ENCODE measurements at places on chromosomes 2 and 18.

- no peak for DNase-seq
Observed at GRCh38 chr2:237355701-237356100, 58.3 kb downstream of the COL6A3 start.

DNA sequence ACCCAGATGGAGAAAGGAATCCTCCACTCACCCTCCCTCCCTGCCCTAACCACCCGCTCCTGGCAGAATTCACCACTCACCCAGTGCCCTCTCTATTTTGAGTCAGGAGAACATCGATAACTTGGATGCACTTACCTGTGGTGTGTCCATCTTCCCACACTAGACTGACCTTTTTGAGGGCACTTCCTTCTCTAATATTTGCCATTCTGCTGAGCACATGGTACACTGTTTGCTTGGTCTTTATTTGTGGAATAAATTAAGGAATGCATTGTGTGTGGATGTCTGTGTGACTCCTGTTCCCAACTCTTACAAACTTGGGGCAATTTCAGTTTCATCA, 133.7 kb downstream of the ACKR3 start:
- no peak for DNase-seq

DNA sequence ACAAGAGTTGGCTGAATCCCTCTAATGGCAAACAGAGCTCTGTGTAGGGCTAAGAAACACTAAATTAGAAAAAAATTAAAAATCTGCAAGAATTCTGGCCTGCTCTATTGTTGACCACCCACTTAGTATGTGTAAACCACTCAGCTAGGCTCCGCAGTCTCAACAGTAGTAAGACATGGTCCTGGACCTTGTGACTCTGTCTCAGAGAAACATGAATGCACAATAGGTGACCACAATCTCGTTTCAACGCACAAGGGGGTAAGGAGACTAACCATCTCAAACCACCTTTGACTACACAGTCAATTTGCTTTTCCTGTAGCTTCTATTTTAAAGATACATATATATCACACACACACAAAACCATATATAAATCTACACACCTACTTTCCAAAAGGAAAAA, 16.5 kb downstream of the SEPTIN10 start:
- no peak for DNase-seq

DNA sequence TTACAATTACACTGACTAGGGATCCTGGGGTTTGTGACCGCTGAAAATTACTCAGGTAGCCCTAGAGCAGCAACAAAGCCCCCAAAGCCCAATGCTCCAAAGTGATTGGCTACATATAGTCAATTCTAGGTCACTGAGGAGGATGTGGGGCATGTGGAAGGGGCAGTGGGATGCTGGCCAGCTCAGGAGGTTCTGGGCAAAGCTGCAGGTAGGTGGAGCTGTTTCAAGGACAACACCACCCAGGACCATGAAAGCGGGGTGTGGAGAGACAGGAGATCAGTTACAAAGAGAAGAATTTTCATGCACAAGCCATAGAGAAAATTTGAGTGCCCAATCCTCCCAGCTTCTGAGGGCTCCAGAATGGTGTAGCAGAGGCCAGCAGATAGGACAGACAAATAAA, 75.0 kb upstream of the CCDC85A start:
- DNase-seq, result no peak

DNA sequence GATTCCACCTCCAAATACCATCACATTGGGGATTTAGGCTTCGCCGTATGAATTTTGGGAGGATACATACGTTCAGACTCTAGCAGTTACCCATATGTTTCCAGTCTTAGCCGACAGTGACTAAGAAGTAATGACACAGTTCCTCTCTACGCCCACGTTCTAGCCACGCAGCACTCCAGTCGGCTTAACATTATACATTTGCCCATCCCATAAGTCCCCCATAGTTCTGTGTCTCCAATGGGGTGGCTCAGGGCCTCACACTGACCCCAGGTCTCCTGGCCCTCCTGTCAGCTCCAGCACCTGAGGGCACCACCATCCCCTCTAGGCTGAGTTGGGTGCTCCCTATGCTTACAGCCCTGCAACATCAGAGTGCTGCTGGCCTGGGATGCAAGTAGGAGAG, 18.4 kb upstream of the CNDP2 start:
- no peak for DNase-seq

- DNase-seq, result no peak
Observed at GRCh38 chr2:60806988-60807681, 51.1 kb downstream of the PAPOLG start.

GRCh38 chr2:10353931-10354330, 51.2 kb downstream of the HPCAL1 start:
- no peak for DNase-seq

- no peak for DNase-seq
Observed at GRCh38 chr2:213551526-213551925, 267.3 kb downstream of the SPAG16 start.

- no peak for DNase-seq
Observed at GRCh38 chr2:6113786-6114185, 421.6 kb downstream of the SOX11 start.

DNA sequence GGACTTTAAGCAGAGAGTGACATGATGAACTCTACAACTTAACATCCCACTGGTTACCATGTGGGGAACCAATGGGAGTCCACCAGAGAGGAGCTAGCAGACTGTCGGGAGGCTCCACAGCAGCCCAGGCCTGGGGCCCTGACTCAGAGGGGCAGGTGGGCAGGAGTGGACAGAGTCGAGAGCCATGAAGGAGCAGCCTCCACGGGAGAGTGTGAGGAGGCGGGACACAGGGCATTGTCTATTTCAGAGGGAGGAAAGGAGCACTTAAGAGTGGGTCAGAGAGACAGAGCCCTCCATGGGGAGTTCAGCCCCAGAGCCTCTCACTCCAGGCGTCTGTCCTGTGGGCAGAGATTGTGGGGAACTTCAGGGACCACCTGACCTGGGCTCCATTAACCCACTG, 118.7 kb downstream of the CYP26B1 start:
- no peak for DNase-seq

DNA sequence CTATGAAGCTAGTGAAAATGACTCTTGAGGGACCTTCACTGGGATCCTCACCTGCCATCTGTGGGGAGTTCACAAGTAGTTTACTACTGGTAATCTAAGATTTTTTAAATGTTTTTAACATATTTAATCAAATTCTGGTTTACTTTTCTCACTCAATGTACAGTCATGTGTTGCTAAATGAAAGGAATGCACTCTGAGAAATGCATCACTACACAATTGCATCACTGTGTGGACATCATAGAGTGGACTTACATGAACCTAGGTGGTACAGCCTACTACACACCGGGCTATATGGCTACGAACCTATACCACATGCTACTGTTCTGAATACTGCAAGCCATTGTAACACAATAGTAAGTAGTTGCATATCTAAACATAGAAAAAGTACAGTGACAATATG, 528.0 kb downstream of the BCL11A start:
- DNase-seq, result no peak

- no peak for DNase-seq
Observed at GRCh38 chr2:70340761-70341476, 39.1 kb upstream of the FAM136A start.

- no peak for DNase-seq
Observed at GRCh38 chr2:80531319-80531718, 226.8 kb upstream of the LRRTM1 start.

DNA sequence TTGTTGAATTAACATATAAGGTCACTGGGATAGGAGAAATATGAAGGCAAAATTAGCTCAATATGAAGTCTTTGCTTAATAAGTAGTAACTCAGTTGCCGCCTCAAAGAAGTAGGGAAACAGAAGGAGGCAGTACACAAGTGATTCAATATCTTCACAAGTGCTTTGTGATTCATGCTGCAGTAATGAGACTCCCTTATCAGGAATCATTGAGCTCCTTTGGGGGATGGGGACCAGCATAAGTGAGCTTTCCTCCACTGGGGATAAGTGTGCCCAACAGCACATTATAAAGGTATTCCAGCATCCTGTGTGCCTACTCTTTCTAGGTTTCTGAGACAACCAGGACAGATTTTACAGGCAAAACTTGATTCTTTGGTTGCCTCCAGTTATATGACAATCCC, 323.4 kb upstream of the UBE2E3 start:
- DNase-seq, result no peak

- no peak for DNase-seq
Observed at GRCh38 chr2:53952519-53952918, 18.3 kb downstream of the PSME4 start.

- no peak for DNase-seq
Observed at GRCh38 chr2:223952280-223952968, 4.8 kb upstream of the MRPL44 start.

GRCh38 chr2:68742626-68743415, 8.2 kb downstream of the ARHGAP25 start:
- no peak for DNase-seq

GRCh38 chr2:38409156-38410102, 32.4 kb upstream of the ATL2 start:
- no peak for DNase-seq

- DNase-seq, result no peak
Observed at GRCh38 chr2:83368916-83369315, 1090.2 kb downstream of the SUCLG1 start.

DNA sequence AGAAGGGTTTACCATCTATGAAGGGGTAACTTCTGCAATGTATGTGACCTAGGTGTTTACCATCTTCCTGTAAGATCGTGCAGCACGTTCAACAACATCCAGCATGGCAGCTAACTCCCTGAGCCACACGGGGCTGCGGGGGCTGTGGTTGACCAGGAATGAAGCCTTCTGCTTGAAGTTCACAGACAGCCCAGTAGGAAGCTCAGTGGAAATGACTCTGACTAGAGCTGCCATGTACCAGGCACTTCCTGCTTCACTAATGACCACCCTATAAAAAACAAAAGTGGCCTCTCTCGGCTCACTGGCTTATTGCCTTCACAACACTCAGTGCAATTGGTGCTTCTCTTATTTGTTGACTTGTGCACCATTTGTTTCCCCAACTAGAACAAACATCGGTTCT, 99.7 kb upstream of the SMAD7 start:
- no peak for DNase-seq

DNA sequence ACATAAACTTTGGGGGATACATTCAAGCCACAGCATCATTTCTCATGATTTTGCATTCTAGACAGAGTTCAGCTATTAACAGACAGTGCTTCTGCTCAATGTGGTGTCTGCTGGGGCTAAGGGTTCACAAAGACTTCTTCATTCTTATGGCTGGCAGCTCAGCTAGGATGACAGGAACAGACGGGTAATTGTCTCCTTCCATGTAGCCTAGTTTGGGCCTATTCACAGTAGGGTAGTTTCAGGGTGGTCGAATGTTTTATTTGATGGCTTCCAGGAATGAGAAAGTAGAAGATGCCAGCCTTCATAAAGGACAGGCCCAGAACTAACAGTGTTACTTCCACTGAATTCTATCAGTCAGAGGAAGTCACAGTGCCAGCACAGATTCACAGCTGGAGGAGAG, 26.0 kb upstream of the BCL2L11 start:
- DNase-seq, result no peak

DNA sequence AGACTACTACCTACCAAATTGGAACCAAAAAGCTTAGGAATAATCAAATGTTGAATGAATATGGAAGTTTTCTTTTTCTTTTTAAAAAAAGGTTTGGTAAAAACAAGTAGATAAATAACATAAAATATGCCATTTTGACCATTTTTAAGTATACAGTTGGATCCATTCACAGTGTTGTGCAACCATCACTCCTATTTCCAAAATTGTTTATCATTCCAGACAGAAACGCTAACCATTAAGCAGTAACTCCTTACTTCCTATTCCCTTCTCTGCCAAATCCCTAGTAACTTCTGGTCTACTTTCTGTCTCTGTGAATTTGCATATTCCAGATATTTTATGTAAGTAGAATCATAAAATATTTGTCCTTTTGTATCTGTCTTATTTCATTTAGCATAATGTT, 39.8 kb downstream of the CD302 start:
- no peak for DNase-seq

GRCh38 chr2:74010087-74010541, 25.4 kb downstream of the TET3 start:
- no peak for DNase-seq

DNA sequence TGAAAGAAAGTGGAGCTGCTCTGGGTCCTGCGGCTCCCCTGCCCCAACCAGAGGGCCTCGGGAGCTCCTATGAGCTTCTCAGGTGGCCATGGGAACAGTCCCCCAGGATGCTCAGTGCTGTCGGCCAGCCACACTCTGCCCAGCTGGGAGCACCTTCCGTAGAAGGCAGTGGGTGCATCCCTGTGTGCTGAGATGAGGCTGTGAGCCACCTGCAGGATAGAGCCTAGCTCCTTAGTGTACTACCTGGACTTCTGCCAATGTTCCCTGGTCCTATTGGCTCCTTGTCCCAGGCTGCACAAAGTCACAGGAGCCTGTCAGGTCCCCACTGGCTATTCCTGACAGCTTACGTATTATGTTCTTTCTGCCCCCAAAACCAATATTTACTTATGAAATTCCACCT, 16.1 kb downstream of the PRELID3A start:
- no peak for DNase-seq

DNA sequence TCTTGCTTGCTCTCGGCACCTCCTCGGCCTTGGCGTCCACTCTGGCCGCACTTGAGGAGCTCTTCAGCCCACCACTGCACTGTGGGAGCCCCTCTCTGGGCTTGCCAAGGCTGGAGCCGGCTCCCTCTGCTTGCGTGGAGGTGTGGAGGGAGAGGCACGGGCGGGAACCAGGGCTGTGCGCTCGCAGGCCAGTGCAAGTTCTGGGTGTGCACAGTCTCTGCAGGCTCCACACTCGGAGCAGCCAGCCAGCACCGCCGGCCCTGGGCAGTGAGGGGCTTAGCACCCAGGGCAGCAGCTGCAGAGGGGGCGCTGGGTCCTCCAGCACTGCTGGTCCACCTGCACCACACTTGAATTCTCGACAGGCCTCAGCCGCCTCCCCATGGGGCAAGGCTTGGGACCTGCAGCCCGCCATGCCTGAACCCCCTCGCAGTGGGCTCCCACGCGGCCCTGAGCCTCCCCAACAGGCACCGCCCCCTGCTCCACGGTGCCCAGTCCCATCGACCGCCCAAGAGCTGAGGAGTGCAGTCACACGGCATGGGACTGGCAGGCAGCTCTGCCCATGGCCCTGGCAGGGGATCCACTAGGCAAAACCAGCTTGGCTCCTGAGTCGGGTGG, 411.2 kb upstream of the CHAC2 start:
- no peak for DNase-seq

DNA sequence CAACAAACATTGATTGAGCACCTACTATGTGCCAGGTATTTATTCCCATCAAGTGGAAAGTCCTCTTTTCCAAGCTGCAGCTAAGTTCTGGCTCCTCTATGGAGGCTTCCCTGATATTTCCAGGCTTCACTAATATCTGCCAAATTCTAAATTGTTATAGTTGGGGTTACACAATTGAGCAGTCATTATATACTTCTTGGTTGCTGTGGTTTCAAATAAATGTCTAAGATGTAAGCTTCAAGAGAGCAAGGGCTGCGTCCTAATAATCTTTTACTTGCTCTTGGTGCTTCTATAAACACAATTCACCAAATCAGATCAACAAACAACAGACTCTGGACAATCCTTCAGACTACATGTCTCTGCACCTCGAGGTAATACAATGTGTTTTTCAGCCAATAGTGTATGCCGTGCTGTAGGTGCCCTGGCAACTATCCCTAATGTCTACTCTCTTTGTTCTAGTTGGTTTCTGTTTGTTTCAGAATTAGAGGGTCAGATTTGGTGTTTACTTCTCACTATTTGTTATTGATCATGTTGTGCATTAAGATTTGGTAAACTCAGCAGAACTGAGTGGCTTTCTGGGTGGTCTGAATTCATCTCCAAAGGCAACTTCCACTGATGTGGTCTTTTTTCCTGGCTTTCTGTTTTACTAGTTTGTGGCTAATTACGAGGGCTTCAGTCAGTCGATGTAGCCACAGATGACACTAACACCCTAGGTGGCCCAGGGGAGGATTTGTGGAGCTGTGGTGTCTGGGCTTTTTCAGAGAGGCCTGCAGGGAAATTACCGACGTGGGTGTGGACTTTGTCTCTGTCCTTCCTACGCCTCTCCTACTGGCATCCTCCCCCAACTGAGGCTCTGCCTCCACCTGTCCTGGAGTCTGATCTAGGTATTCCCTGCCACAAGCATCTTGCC, 50.4 kb downstream of the CDCA7 start:
- no peak for DNase-seq
